Activated naive CD8-positive, alpha-beta T cell treated with anti-CD3 and anti-CD28 coated beads, Interleukin-2, amount 10 ng/mL, durations not matched to agents 7 days and 5 days (primary cell): ENCODE measurements at places on chromosomes 6 and 20. TPM values are rescaled to one million over a fixed set of nuclear protein-coding genes. Genes with fewer than 3 reads are reported as not detected.
A peak's percentile ranks its signal among the peaks of the same experiment; 100 is the strongest.

GRCh38 chr20:48238781-48239180 lies 453.5 kb upstream of the SULF2 start:
- no peaks in the 10 kb centered on the region for H3K27me3 ChIP-seq
- H3K4me1 ChIP-seq, result no peaks in the 10 kb centered on the region
- DNase-seq, result no peak
- no peak overlapping the region for H3K27ac ChIP-seq

- H3K27ac ChIP-seq, result no peak overlapping the region
- H3K27me3 ChIP-seq, result no peaks in the 10 kb centered on the region
- DNase-seq, result no peak
- H3K4me1 ChIP-seq, result no peaks in the 10 kb centered on the region
- H3K4me3 ChIP-seq, result no peak overlapping the region
These were observed 670.8 kb downstream of the PRKN start for GRCh38 chr6:162056745-162057144.

DNA sequence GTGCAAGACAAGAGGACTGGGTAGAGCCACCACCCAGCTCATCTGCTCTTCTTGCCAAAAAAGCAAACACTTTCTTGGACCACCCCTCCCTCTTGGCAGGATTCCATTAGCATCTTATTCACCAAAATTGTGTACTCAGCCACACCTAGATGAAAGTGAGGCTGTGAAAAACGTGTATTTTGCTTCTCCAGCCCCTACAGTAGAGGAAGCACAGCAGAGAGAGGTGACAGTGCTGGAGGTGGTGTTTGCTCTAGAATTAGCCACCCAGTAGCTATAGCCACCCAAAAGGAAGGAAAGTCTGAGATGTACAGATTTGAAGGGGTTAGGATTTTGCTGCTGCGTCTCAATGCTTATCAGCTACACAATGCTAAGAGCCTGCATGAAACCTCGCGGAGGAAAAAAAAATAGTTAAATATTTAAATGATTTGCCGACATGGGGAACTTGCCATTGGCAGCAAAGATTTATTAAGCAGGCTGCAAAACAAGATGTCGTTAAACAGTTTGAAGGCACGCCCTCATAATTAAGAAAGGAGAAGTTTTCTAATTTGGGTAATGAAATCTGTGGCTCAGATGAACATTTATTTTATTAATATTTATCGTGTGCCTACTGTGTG lies 287.3 kb downstream of the ZNF217 start:
- no peaks in the 10 kb centered on the region for H3K36me3 ChIP-seq
- DNase-seq, result no peak
- no peak overlapping the region for H3K27ac ChIP-seq
- H3K4me1 ChIP-seq, result no peaks in the 10 kb centered on the region
- peaks cover 6% of the 10 kb centered on the region for H3K27me3 ChIP-seq

DNA sequence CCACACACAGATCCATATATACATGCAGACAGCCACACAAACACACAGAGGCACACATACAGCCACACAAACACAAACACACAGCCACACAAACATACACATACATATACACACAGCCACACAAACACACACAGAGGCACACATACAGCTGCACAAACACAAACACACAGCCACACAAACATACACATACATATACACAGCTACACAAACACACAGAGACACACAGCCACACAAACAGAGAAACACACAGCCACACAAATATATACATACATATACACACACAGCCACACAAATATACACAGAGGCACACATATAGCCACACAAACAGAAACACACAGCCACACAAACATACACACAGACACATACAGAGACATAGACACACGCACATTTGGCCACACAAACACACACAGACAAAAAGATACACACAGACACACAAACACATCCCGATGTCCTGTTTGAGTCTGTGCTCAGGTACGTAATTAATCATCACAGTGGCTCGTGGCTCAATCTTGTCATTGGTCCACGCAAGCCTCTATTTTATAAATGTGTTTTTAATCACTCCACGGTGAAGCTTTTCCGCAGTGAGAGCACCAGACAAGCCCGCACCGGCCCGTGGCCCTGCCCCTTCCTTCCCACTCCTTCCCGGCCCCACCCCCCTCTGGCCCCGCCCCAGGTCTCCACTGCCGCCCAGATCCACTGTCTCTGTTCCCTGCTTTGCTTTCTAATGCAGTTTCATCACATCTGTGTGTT lies 135.3 kb downstream of the CDH4 start:
- peak overlapping the region; percentile 19 for H3K4me3 ChIP-seq
- H3K4me1 ChIP-seq, result no peaks in the 10 kb centered on the region
- H3K27me3 ChIP-seq, result peaks cover 1% of the 10 kb centered on the region
- no peak overlapping the region for H3K27ac ChIP-seq
- no peak for DNase-seq
- no peaks in the 10 kb centered on the region for H3K36me3 ChIP-seq

DNA sequence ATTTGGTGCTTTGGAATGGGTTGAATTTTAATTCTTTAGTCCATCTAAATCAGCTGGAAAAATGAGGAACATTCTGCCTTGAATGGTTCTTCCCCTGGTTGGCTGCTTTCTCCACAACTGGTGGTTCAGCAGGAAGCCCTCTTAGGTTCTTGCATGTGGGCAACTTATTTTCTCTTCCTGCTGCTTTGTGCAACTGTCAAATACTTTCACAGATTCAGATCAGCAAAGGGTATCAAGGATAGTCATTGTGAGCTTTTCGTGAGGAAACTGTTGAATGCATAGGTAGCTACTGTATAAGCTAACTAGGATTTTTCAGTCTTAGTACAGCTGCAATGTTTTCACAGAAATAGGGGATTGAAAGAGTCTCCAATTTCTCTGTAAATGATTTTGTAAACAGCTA lies 72.9 kb upstream of the MRAP2 start:
- no peak overlapping the region for H3K4me3 ChIP-seq
- no peak for DNase-seq
- no peak overlapping the region for H3K27ac ChIP-seq
- H3K27me3 ChIP-seq, result no peaks in the 10 kb centered on the region
- no peaks in the 10 kb centered on the region for H3K4me1 ChIP-seq
- peaks cover 44% of the 10 kb centered on the region for H3K36me3 ChIP-seq

GRCh38 chr6:18022398-18023231 lies 35.2 kb upstream of the KIF13A start:
- no peaks in the 10 kb centered on the region for H3K27me3 ChIP-seq
- H3K27ac ChIP-seq, result no peak overlapping the region
- no peaks in the 10 kb centered on the region for H3K4me1 ChIP-seq
- DNase-seq, result no peak
- H3K36me3 ChIP-seq, result no peaks in the 10 kb centered on the region
- no peak overlapping the region for H3K4me3 ChIP-seq

DNA sequence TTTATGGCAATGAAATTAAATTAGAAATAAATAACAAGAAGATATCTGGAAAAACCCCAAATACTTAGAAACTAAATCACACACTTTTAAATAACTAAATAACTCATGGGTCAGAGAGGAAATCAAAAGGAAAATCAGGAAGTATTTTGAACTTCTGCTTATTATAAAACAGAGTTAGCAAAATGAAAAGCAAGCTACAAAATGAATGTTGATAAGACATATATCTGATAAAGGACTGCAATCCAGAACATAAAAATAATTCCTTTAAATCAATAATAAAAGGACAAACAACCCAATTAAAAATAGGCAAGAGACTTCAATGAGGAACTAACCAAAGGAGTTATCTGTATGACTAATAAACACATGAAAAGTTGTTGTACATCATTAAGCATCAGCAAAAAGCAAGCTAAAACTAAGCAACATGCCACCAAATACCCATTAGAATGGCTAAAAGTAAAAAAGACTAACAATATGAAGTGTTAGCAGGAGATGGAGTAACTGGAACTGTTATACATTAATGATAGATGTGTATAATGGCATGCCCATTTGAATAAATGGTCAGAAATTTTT lies 38.9 kb upstream of the STMND1 start:
- H3K4me3 ChIP-seq, result no peak overlapping the region
- no peaks in the 10 kb centered on the region for H3K4me1 ChIP-seq
- H3K27ac ChIP-seq, result no peak overlapping the region
- no peak for DNase-seq
- peaks cover 9% of the 10 kb centered on the region for H3K27me3 ChIP-seq

The ZNF311 gene
- total RNA-seq, result 0.45 TPM

The MCHR2 gene
- total RNA-seq, result not detected

The NRSN1 gene
- total RNA-seq, result not detected

The FOXC1 gene
- total RNA-seq, result not detected

The GNMT gene
- total RNA-seq, result 1.2 TPM

The ARHGAP40 gene
- total RNA-seq, result not detected
